ENCODE measurements at places on chromosomes 4 and X.

- DNase-seq, result no peak
These were observed 114.0 kb upstream of the DCLK2 start for GRCh38 chr4:149964001-149964796.

DNA sequence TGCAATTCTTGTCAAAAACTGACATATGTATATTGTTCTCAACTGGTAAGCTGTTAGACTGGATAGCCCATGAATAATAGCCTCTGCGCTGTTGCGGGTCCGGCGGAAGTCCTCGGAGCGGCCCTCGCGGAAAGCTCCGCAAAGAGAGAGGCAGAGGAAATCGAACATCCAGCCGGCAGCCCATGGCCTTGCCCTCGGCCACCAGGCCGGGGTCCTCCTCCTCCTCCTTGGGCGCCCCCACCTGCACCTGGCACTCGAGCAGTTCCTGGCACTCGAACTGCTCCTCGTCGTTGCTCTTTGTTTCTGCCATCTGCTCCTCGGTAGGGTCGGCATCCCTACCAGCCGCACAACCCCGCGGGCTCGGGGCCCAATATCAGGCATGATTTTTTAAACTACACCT lies 1176.3 kb downstream of the PCDH18 start:
- DNase-seq, result no peak

DNA sequence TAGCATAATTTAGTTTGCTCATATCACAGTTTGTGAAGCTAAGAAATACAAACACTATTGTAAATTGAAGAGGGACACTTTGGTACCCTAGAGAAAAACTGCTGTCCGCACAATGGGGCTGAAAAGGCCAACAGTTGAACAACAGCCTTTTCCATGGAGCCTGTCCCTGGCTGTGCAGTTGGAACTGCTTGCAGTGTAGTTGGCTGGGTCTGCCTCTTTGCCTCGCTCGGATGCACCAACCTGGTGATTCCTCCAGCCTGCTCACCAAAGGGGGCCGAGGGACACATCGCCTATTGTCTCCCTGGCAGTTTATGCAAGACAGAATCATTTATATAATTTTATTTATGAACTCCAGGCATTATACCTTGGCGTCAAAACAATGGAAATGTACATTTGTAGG lies 16.5 kb upstream of the GALNT7 start:
- no peak for DNase-seq

- no peak for DNase-seq
These were observed 795.0 kb downstream of the CENPC start for GRCh38 chr4:66750273-66750672.

- no peak for DNase-seq
These were observed 39.6 kb downstream of the FAM47C start for GRCh38 chrX:37047776-37048175.

DNA sequence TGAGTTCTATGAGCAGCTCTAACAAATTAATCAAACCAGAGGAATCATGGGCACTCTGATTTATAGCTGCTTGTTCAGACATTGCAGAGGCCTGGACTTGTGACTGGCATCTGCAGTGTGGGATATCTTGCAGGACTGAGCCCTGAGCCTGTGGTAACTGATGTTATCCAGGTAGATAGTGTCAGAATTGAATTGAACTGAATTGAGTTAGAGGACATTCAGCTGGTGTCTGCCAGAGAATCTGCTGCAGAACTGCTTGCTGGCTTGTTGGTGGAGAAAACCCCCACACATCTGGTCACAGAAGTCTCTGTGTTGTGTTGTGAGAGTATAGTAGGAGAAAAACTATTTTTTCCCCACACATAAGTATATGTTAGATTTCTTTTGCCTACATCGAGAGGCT lies 42.2 kb downstream of the SMIM20 start:
- no peak for DNase-seq

- DNase-seq, result no peak
These were observed 76.8 kb upstream of the CPEB2 start for GRCh38 chr4:14925471-14925870.

DNA sequence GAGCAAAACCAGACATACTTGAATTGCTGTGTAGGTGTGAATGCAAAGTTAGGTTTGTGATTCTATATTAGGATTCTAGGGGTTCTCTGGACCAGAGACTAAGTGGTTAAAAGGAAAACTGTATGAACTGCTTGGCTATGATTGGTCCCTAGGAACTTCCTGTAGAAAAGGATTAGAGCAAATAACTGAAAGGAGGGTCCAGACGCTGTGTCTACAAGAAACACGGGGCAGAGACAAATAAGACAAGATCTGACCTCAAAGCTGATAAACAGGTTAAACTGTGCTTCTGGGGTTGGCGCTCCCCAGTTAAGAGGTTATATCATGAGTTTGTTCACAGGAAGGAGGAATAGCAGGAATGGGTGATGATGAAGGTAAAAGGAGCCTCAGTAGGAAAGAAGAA lies 183.6 kb downstream of the MGST2 start:
- DNase-seq, result no peak

DNA sequence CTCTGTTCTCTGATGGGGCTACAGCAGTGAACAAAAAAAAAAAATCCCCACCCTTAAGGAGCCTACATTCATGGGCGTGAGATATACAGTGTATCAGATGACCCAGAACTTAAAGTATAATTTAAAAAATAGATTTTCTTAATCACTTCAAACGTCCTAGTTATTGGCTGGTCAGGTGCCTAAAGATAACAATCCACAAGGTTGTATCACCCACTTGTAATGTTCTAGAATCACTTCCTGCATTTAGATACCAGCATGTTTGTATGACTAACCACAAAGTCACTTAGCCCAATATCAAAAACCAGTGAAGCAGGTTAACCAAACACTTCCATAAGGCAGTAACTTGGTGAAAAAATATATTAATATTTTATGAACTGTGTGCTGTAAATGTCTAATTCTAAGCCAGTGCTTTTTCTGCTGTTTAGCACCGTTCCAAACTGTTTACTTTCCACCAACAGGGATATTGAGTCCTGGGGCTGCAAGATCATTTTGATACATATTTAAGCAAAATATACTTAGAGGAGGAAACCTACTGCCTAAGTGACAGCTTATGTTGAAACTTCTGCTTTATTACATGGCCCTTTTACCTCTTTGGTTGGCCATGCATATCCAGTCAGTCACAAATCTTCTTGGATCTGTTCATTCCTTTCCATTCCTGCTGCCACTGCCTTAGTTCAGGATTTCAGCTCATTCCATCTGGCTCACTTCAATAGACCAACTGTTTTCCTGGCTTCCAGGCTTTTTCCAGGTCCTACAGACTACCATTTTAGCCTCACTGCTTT lies 43.3 kb downstream of the CD40LG start:
- no peak for DNase-seq

DNA sequence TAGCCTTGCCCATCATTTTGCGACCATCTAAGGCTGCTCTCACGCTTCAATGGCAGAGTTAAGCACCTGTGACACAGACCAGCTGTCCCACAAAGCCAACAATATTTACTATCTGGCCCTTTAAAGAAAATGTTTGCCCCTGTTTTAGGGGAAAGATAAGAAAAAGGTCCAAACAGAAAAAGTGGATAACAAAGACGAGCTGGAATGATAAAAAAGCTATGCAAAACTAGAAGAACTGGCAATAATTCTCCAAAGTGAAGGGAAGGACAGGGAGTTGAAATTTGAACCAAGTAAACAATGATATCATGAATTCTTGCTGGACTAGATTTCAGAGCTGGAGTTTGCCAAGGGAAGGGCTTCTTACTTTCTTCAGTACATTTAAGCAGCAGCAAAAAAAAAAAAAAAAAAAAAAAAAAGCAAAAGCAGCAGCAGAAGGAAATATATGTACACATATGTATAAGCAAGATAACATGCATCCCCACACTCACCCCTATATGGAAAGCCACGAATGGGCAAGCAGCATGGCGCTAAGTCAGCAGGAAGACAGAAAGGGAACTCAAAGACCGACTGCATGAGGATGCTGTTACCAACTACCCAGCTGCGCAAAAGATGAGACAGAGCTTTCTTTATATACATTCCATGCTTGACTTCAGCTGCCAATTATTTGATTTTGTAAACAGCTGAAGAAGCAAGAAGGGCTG lies 12.5 kb downstream of the TRAPPC2 start:
- no peak for DNase-seq

DNA sequence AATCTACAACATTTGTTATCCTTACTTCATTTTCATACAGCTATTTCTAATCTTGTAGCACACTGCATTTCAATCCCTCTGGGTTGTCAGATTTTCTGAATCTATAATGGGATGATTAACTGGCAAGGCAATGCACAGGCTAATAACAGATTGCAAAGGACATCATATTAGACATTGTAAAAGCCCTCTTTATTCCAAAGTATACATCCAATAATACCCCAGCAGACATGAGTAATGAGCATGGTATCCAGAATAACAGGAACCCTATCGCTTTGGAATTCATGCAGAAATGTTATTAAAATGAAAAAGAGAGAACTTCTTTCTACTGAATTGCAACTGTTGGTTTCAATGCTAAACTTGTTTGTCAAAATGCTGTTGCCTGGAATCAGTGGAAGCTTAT lies 122.9 kb downstream of the C4orf33 start:
- DNase-seq, result no peak

DNA sequence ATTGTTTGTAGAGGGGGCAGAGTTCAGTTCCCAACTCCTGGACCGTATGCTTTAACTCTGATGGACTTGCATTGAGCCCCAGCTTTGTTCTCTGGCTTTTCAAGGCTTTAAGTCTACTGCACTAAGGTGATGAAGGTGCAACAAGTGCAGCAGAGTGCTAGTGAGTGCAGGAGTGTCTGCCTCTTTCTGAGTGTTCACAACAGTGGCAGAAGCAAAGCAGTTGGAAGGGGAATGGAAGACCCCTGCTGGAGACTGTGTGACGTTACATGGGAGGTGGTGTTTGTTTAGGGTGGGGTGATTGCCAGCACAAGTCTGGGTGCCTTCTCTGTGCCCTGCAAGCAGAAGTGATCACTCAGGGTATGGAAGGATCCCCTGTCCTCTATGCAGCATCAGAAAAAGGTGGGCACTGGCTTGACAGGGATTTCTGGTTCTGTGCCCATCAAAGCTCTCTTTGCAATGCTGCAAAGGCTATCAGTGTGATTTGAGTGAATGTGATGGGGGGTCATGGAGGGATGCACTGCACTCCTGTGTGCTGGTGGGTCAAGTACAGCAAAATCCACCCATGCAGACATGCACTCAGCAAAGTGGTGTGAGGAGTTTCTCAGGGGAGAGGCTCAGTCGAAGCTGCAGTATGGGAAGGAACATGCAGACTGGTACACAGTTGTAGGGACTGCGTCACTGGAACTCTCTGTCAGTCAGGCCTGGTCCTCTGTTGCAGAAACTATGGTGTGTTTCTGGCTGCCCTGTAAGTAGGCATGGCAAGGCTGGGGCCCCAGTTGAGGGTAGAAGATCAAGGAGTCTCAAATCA lies 70.9 kb upstream of the UGT2B7 start:
- peak; percentile 41 for DNase-seq

Measured in HEK293T (cell line).